ENCODE measurements at places on chromosomes 16 and 17.
A peak's percentile ranks its signal among the peaks of the same experiment; 100 is the strongest.

- DNase-seq = no peak
Observed at GRCh38 chr17:48543107-48543853, 1.6 kb downstream of the HOXB2 start.

- DNase-seq = no peak
Observed at GRCh38 chr17:6997171-6997570, 1.3 kb downstream of the ALOX12 start.

- DNase-seq = no peak
Observed at GRCh38 chr16:65619606-65620005, 497.7 kb upstream of the CDH11 start.

DNA sequence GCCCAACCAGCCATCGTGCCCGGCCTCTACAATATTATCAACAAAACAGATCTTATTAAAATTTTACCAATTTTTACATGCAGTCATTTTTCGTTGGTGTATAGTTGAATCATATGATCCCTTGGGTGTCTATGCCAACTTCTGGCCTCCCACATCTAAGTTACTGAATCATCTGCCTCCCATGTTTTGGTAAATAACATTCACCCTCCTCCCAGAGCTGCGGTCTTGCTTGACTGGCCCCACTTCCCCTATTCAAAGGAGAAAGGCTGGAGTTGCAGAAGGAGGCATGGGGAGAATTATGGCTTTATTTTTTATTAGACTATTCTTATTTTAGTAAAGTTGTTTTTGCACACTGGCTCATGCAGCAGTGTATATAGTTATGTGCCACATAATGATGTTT, 18.5 kb upstream of the CCL23 start:
- peak; percentile 1 for DNase-seq

GRCh38 chr16:24139282-24139681, 116.9 kb upstream of the CACNG3 start:
- no peak for DNase-seq

DNA sequence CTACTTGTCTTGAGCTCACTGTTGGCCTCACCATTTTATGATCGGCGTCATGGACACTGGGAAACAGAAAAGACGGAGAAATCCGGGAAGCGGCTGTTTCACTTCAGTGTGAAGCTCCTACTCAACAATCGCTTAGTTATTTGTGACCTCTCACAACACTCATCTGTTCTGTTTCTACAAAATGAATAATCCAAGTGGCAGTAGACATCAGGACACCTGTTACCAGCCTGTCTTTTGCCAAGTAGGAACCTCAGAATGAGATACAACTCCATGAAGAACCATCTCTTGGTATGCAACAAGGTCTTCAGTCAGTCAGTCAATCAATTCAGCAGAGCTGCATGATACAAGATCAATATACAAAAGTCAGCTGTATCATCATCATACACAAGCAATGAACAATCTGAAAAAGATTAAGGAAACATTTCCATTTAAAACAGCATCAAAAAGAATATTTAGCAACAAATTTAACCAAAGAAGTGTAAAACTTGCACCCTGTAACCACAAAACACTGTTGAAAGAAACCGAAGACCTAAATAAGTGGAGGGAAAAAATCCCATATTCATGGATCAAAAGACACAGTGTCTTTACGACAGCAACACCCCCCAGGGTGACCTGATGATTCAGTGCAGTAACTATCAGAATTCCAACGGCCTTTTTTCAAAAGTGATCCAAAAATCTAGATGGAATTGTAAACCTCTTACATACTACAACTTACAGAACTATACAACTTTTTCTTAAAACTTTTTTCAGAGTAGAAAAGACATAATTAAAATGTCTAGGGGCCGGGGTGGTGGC, 63.4 kb downstream of the ANKRD11 start:
- peak; percentile 33 for DNase-seq

GRCh38 chr17:68054296-68054900, 18.9 kb downstream of the KPNA2 start:
- peak; percentile 24 for DNase-seq

GRCh38 chr17:1557355-1558095, 5.1 kb downstream of the PITPNA start:
- DNase-seq = no peak

DNA sequence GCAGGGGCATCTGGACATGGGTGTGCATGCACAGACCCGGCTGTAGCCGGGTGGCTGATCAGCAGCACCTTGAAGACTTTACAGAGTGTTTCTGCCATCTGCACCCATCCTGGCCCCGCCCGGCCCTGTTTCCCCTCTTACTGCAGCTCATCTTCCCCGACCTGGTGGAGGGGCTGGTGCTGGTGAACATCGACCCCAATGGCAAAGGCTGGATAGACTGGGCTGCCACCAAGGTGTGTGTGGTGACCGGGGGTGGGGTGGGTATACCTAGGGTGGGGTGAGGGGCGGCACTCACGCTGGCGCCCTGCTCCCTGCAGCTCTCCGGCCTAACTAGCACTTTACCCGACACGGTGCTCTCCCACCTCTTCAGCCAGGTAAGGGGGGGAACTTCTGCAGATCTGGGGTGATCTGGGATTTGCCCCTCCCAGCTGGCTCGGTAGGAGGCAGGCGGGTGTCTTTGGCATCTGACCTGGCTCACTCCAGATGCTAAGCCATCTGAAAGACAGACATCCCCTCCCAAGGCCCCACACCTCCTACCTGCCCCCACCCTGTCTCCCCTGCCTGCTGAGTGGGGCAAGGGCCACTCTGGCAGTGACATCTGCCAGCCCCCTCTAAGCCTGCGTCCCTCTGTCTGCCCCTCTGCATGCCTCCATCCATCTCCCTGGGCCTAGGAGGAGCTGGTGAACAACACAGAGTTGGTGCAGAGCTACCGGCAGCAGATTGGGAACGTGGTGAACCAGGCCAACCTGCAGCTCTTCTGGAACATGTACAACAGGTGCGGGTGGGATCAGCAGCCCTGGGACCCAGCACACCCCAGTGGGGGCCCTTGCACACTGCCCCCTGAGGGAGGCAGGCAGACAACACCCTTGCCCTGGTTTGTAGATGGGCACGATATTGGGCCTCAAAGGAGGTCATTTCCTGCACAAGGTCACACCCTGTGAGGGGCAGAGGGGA, 6.6 kb downstream of the NDRG4 start:
- no peak for DNase-seq

DNA sequence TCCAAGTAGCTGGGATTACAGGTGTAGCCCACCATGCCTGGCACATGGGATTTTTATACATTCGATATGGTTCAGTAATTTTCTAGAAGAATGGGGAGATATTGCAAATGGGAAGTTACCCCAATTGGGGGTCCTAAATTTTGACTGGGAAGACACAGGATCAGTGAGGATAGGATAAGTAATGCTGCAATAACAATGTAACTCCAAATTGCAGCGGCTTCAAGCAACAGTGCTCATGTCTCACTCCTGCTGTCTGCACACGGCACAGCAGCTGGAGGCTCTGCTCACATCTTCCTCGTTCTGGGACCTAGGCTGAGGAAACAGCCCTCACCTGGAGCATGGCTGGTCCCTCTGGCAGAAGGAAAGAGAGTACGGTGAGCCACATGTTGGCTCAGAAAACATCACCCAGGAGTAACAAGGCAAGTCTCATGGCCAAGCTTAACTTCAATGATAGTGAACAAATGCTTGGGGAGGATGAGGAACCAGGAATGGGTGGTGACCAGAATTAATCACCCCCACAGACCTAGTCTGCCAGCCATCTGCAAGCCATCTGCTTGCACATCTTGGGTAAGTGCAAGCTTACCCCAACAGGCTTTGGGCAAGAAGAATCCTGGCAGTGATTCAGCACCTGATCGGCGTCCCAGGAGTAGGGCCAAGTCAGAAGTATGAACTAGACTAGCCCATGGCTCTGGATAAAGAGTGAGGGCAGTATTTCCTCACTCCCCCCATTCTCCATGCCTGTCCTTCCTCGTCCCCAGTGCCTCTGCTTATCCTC, 229.2 kb downstream of the COPRS start:
- no peak for DNase-seq

DNA sequence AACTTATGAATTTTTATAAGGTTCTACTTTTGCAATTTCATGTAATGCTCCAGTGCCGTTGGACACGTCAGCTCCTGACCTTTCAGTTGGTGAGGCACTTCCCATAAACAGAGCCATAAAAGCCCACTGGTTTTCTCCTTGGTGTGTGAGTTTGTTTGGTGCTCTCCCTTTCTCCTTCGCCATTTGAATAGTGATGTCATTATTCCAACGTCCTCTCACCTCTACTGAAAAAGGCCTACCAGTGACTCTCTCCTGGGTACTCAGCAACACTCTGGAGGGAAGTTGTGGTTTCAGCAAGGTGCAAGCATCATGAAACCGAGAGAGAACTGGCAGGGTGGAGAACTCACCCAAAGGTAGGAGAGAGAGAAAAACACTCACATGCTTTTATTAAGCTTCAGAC, 29.6 kb upstream of the HNF1B start:
- DNase-seq = no peak

GRCh38 chr16:85720302-85720637, 30.6 kb downstream of the C16orf74 start:
- DNase-seq = no peak

GRCh38 chr17:73924114-73924908, 279.2 kb upstream of the RPL38 start:
- no peak for DNase-seq

DNA sequence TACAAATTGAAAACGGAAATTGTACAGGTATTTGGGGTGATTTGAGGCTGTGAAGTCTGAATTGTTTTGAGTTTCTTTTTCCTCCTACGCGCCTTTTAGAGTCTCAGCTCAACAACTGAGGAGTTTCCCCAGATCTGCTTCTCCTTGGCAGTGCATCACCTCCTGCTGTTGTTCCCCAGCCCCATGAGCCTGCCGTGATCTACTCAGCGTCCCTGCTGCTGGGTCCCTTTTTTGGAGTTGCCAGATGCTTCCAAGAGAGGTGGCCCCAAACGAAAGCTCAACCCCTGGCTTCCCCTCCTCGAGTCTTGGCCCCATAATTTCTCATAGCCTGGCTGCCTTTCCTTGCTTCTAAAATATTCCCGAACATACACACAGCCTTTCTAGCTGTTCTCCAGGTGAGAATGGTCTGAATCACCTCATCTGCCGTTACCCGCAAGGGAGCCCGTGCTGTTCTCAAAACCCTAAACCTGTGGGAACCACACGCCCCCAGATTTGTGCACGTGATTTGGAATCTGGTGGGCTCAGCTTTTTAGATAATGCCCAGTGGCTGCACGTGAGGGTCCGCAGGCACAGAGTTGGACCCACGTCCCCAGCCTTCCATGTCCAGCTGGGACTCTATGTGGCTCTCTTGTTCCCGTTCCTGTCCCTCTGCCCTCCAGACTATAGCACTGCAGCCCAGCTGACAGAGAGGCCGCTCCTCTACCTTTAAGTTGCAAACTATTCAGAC, 179.1 kb upstream of the CHMP6 start:
- no peak for DNase-seq
